ENCODE measurements at places on chromosomes 7 and 10. TPM values are rescaled to one million over a fixed set of nuclear protein-coding genes. Genes with fewer than 3 reads are reported as not detected.

Gene TMEM176B
- polyA plus RNA-seq: 2.4 TPM

Gene GPR141
- not detected for polyA plus RNA-seq

Gene FLNC
- not detected for polyA plus RNA-seq

Gene FAM237B
- polyA plus RNA-seq: not detected

Gene MRLN
- not detected for polyA plus RNA-seq

Gene OPTN
- polyA plus RNA-seq: 16.3 TPM

Gene MCM10
- polyA plus RNA-seq: not detected

Gene LOXL4
- polyA plus RNA-seq: 0.08 TPM

Gene OPALIN
- not detected for polyA plus RNA-seq

Gene TACR2
- 0.16 TPM for polyA plus RNA-seq

Gene CCL24
- polyA plus RNA-seq: not detected

Gene MALRD1
- polyA plus RNA-seq: not detected

Gene PRF1
- polyA plus RNA-seq: 24.3 TPM

Gene CALD1
- polyA plus RNA-seq: 0.89 TPM

Gene TUBB8
- 0.59 TPM for polyA plus RNA-seq

Gene VPS37D
- 0.39 TPM for polyA plus RNA-seq

Gene NEUROD6
- polyA plus RNA-seq: not detected

Gene INSIG1
- 28.5 TPM for polyA plus RNA-seq

Gene FMC1
- polyA plus RNA-seq: 61.6 TPM

Gene WDR86
- 0.54 TPM for polyA plus RNA-seq

Gene ATOH7
- not detected for polyA plus RNA-seq

Gene BLNK
- polyA plus RNA-seq: 217 TPM

Gene C10orf62
- polyA plus RNA-seq: not detected

Gene SPDYE2
- 1.2 TPM for polyA plus RNA-seq

Gene SPACDR
- 0.78 TPM for polyA plus RNA-seq

Gene HERC4
- polyA plus RNA-seq: 19.7 TPM

Gene SPDYE8
- 0.19 TPM for polyA plus RNA-seq

Gene LRRC4
- not detected for polyA plus RNA-seq

Gene MDFIC
- 55.1 TPM for polyA plus RNA-seq

Gene NXPH1
- polyA plus RNA-seq: not detected

Gene TLX1
- not detected for polyA plus RNA-seq

Gene MSMB
- polyA plus RNA-seq: not detected
